Fibroblast of skin of back (primary cell): ENCODE measurements at places on chromosomes 13 and 19.

- peak; percentile 27 for DNase-seq
Measured at GRCh38 chr13:51747438-51748434, 56.2 kb downstream of the DHRS12 start.

DNA sequence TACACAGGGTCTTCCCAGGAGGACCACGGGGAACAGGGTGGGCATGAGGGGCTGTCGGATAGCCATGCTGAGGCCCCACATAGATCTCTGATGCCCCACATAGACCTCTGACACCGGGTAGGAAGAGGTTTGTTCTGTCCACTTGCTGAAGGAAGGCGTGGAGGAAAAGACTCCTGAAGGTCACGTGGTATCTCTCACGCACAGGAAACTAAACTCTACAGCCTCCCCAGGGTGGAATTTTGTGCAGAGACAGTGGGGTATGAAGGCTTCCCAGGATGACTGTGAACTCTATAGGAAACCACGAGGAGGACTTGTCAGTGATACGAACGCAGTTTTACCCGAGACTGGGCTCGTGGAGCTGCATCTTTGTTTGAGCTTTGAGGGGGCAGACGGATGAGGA is 2.8 kb downstream of the EVI5L start:
- peak; percentile 42 for DNase-seq

- DNase-seq: no peak
Measured at GRCh38 chr19:944171-944567, 18.3 kb downstream of the ARID3A start.

- DNase-seq: peak; percentile 92
Measured at GRCh38 chr13:73168953-73169401, 110.2 kb downstream of the KLF5 start.

DNA sequence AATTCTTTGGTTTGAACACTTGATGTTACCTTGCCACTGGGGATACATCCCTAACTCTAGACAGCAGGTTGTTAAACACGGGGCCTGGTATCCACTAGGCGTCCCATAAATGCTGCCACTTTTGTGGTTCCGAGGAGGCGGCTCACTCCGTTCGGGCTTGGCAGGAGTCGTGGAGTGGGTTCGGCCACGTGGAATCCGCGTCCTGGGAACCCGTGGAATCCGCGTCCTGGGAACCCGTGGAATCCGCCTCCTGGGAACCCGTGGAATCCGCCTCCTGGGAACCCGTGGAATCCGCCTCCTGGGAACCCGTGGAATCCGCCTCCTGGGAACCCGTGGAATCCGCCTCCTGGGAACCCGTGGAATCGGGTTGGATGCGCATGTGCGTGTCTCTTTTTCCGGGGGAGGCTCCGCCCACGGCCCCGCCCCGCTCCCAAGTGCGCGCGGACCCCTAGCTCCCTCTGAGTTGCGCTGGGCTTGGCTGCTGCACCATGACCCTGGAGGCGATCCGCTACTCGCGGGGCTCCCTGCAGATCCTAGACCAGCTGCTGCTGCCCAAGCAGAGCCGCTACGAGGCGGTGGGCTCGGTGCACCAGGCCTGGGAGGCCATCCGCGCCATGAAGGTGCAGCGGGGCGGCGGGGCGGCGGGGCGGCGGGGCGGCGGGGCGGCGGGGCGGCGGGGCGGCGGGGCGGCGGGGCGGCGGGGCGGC is at the start of gene MRI1:
MRI1 (plus strand) TSS at position 422 of the 707 bp plus-strand sequence; CDS start at position 489, 67 bp downstream.
- peak; percentile 49 for DNase-seq

DNA sequence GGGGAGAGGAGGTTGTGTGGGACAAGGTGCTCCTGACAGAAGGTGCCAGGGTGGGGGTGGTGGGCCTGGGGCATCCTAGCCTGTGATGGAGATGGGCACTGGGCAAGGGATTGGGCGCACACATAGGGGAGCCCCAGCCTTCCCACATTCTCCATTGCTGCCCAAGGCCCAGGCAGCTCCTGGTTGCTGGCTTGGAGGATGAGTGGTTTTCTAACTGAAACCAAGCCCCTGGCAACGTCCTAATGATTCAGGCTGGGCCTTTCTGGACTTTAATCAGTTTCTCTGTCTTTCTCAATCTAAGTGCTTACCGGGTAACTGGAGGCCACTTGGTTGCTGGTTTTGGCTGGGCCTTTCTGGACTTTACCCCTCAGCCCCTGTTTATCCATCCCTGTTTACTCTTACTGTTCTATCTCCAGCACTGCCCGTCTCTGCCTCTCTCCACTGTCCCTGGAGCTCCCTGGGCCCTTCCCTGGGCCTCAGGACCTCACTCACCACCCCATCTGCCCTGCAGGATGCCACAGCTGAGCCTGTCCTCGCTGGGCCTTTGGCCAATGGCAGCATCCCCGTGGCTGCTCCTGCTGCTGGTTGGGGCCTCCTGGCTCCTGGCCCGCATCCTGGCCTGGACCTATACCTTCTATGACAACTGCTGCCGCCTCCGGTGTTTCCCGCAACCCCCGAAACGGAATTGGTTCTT is 354 bp downstream of the CYP4F3 start:
- DNase-seq: no peak

GRCh38 chr19:48010932-48011758 is 16.7 kb downstream of the ELSPBP1 start:
- no peak for DNase-seq

DNA sequence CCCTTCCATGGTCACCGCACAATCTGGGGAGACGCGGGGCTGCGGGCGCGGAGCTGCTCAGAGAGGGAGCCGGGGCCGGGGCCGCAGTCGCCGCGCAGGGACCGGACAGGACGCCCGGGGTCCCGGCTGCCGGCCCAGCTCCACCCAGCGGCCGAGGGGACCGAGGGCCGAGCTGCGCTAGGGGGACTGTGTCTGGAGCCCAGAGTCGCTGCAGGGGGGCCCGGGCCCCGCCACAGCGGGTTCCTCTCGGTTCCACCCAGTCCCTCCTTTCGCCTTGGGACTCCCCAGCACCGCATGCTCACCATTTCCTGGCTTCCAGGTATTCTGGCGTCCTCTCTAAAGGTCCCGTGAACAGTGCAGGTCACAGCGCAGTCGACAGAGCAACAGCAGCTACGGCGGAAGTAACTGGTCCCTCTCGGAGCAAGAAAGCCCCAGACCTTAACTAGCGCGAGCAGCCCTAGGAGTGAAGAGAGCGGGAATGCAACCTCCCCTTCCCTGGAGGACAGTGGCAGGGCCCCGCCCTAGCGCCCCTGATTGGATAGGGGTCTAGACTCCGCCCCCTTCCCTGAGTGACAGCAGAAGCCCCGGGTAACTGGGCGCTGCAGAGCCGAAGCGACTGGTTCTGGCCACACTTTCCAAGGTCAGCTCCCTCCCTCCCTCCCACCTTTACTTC is at the start of gene ZNF878:
ZNF878 (minus strand) TSS at position 465 of the 673 bp plus-strand sequence; CDS start at position 305, 160 bp downstream.
- peak; percentile 93 for DNase-seq

DNA sequence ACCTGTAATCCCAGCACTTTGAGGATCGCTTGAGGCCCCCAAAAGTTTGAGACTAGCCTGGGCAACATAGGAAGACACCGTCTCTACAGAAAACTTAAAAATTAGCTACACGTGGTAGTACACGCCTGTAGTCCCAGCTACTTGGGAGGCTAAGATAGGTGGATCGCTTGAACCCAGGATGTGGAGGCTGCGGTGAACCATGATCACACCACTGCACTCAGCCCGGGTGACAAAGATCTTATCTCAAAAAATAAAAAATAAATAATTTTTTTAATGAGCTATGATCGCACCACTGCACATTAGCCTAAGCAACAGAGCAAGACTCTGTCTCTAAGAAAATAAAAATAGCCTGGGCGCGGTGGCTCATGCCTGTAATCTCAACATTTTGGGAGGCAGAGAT is 6.6 kb downstream of the RCBTB2 start:
- no peak for DNase-seq

DNA sequence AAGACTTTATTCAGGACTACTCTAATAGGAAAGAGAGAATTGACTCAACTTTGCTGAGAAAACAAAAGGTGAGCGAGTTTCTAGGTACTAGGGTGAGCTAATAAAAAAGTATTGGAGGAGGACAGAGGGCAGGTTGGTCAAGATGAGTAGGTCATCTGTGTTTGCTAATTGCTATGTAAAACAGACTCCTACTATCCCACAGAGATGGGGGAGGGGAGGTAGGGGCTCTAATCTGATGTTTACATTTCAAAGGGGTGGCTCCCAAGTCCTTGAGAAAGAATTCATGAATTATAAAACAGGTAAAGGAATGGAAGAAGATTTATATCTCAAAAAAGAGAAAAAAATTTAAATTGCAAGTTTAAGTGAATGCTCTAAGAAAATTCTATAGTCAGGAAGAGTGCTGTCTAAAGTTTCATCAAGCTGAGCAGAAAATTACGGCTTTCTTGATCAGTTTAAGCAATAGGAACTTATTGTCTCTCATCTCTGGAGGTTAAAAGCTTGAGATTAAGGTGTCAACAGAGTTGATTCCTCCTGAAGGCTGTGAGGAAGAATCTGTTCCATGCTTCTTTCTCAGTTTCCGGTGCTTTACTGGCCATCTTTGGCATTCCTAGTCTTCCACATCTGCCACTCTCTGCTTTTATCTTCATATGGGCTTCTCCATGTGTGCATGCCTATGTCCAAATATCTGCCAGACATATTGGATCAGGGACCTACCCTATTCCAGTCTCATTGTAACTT is 790.3 kb downstream of the SLITRK5 start:
- DNase-seq: no peak

DNA sequence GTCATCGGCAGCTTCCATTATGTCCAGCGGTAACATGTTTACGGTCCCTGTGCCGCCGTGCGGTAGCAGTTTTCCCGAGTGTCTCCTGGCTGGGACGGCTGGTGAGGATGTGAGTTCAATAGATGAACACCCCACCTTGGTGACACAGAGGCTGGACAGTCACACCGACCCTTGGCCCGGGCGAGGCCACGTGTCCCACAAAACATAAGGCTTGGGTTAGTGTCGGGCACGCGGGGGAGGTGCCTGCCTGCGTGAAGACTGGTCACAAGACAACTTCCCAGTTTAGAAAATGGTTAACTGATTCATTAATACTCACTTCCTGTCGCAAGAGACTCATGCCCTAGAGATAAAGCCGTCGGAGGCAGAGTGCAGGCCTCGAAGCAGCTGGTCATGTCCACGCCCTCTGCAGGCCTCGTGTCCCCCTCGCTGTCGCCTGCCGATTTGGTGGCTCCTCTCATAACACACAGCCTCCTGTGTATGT is 17.2 kb downstream of the RASA3 start:
- DNase-seq: peak; percentile 93

DNA sequence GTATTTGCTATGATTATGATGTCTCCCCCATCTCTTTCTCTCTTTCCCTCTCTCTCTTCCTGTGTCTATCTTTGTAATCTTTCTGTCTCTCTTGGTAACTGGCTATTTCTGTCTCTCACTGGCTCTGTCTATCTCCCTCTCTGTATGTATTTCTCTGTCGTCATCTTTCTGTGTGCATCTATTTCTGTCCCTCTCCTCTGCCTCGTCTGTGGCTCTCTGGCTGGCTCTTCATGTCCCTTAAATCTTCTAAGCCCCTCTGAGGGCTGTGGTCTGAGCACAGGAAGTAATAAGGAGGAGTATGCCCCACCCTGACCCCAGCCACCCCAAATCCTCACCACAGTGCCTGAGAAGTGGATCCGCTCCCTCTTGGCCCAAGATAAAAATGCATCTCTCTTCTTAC is 104.4 kb downstream of the DNAJC15 start:
- no peak for DNase-seq

GRCh38 chr13:83531022-83531421 is 351.3 kb downstream of the SLITRK1 start:
- DNase-seq: no peak

DNA sequence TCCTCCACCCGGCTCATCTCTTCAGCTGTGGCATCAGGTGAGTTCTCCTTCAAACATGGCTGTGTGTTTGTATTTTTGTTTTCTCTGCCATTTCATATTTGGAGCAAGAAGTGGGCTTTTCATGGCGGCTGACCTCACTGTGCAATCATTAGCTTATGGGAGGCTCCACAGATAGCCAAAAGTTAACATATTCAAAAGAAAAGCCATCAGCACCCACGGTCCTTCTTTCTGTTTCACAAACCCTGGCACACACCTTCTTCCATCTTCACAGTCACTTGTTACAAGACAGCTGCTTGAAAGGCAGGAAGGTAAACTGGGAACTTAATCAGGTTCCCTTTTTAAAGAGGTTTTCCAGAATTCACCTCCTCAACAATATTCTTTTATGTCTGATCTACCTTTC is 69.3 kb upstream of the ATP12A start:
- no peak for DNase-seq

- peak; percentile 64 for DNase-seq
Measured at GRCh38 chr13:24911133-24911908, 147.4 kb downstream of the RNF17 start.

DNA sequence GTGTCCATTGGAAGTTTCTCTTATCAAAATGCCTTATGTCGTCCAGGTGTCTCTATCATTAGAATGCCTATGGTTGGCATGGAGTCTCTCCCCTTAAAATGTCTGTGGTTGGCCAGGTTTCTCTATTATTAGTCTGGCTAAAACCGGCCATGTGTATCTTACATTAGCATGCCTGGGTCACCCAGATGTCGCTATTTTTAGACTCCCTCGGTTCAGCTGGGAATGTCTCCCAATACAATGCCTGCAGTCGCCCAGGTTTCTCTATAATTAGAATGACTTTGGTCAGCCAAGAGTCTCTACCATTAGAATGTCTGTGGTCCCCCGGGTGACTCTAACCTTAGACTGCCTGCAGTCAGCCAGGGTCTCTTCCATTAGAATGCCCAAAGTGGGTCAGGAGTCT is 1536.1 kb downstream of the UQCRFS1 start:
- no peak for DNase-seq

DNA sequence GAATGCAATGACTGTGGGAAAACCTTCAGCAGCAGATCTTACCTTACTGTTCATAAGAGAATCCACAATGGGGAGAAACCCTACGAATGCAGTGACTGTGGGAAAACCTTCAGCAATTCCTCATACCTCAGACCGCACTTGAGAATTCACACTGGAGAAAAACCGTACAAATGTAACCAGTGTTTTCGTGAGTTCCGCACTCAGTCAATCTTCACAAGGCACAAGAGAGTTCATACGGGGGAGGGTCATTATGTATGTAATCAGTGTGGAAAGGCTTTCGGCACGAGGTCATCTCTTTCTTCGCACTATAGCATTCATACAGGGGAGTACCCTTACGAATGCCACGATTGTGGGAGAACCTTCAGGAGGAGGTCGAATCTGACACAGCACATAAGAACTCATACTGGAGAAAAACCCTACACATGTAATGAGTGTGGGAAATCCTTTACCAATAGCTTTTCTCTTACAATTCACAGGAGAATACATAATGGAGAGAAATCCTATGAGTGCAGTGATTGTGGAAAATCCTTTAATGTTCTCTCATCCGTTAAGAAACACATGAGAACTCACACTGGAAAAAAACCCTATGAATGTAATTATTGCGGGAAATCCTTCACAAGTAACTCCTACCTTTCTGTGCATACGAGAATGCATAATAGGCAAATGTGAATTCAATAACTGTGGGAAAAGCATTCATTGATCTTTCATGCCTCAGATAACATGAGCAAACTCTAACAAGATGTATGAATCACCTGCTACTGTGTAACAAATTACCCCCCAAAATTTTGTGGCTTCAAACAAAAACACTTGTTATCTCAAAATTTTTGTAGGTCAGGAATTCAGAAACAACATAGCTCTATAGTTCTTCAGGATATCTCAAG is 13.8 kb downstream of the ZNF557 start:
- peak; percentile 21 for DNase-seq

- DNase-seq: no peak
Measured at GRCh38 chr13:74190999-74191398, 56.8 kb upstream of the KLF12 start.
